SK-N-DZ (cell line): ENCODE measurements at places on chromosomes 3 and 15.

DNA sequence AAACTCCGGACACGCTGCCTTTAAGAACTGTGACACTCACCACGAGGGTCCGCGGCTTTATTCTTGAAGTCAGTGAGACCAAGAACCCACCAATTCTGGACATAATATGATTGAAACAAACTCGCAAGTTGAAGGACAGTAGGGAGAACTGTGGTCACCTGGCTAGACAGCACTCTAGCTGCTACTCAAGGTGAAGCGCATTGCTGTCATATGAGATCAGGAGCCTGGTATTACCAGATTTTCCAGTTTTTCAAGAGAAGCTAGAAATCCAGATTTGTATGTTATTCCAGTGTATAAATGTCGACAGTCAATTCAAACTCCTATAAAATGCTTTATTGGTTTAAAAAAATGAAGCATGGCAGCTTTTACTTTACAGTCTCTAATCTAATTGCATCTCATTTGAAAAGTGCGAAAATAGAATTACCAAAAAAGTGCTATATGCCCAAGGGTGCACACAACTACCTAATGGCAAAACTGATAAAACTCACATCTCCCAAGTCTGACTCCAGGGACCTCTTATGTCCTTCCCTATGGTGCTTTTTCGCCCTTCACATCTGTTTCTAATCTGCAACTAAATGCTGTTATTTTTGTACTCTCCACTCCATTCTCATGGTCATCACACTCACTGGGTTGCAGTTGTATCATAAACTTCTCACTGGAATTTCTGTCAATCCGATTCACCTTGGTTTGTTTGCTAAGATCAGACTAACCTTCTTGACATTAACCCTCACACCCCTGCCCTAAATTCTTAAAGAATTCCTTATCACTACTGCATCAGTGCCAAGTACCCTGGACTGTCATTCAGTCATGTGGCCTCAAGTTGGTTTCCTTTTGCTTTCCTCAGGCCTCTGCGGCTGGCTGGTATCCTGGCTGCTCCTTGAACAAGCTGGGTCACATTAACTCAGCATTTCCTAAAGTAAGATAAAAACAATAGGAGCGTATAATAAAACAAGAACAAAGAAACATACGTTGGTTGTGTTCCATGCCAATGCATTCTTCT, 31.5 kb upstream of the ARHGEF26 start:
- DNase-seq, result peak; percentile 37

GRCh38 chr3:157336252-157337009, 100.2 kb upstream of the PTX3 start:
- no peak for DNase-seq

GRCh38 chr3:13782501-13782900, 97.4 kb downstream of the WNT7A start:
- no peak for DNase-seq

DNA sequence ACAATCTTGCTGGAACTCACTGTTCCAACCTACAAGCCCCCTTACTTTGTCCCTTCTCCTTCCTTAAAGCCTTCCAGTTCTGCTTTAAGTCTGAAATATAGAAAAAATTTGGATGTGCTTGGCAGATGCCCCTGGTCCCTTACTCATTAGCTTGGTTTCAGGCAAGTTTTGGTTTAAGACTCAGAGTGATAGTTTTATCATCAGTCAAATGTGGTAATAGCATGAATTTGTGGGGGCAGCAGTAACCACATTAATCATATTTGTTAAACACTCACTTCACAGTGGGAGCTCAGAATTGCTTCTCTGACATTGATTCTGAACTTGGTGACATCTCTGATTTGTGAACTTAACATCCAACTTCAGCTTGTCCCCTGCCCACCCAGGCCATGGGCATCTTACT, 58.3 kb upstream of the ALDH1A3 start:
- DNase-seq, result no peak

GRCh38 chr15:55394694-55395093, 13.5 kb downstream of the CCPG1 start:
- no peak for DNase-seq

DNA sequence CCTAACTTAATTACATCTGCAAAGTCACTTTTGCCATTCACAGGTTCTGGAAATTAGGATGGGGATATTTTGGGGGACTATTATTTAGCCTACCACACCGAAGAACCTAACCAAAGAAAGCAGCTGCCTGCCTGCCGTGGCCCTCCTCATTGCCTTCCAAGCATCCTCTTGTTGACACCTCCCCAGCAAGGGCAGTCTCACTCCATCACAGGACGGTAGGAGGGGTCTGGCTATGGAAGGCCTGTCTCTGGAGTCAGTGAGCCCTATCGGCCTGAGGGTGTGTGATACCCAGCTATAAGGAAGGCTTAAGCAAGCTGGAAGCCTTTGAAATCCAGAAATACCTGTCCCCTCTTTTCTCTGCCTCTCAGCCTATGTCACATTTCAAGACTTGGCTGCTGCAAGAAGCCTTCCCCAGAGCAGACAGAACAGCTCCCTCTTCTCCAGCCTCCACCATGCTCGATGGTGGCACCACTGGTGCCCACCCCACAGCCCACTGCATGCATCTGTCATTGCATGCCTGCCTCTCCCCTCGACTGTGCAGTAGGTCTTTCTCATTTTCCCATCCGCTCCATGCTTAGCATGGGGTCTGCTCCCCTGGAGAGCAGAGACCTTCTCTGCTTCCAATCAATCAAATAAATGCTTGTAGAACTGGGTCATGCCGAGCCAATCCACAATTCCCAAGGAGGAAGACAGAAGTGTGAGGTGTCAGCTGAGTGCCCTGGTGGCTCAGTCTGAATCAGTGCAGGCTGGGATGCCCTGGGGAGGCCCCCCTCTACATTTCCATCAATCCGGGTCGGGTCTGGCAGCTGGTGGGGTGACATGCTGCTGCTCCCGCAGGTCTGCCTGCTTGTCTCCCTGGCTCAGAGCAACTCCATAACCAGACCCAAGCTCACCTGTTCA, 23.9 kb upstream of the LOXL1 start:
- DNase-seq, result no peak

DNA sequence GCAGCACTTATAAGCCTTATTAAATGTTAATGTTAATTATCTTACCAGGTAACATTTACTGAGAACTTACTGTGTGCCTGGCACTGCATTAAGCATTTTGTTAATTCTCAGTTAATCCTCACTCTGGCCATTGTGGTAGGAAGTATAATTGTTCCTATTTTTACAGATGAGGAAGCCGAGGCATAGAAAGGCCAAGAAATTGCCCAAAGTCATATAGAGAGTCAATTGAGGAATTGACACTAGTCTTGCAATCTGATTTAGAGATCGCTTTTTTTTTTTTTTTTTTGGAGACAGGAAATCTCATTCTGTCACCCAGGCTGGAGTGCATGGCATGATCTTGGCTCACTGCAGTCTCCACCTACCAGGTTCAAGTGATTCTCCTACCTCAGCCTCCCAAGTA, 132.6 kb upstream of the PROK2 start:
- no peak for DNase-seq

DNA sequence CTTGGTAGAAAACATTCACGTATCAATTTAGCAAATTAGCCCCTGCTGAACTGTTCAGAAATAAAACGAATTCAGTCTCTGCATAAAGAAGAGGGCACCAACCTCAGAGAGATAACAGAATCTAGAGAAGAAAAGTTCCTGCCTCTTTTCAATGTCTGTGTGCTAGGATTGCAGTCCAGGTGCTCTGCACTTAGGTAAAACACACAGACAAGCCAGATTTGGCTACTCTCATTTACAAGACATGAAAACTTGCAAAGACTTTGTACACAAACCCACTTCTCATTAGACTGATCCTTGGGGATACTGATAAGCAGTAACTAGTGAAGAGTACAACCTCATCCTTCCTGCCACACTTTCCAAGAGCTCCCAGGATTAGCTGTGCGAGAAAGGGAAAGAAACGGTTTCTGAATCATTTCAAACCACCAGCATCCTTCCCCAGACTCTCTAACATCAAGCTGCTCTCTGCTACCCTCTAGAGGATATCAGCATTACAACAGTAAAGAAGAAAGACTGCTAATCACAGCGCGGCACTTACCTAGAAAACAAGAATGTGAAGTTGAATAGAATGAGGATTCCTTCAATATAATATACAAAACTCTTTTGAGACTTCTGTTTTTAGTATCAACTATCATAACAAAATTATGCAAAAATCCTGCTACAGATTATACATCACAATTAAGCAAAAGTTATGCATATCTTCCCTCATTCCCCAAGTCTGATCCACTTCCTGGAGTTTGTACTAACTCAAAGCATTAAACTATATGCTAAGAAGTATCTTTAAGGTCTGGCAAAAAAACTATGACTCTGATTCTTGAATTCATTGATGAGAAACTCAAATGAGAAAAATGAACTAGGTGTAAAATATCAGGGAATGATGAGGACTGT, 306.4 kb downstream of the MAGI1 start:
- peak; percentile 77 for DNase-seq

DNA sequence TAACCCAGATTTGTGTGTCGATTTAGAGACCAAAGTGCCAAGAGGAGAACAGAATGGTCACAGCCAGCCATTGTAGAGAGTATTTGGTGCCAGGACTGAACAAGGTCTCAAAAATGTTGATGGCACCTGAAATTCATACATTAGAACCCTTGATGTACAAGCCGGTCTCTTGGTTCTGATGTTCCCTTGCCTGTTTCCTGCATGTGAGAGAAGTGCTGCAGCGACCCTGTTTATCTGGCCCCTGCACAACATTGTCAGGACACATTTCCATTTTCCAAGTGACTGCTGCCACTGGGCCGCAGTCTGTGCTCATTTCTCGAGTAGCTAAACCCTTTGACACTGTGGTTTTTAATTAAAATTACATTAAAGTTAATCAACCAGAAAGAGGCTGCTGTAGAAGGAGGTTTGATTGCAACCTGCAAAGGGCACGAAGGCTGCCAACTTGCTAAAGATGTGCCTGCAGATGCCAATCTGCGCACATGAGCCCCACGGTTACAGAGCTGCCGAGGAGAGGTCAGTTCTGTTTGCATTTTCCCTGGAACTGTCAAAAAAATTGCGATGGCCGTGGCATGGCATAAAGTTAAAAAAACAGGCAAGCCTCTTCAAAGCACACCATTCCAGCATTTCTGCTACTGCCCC, 136.4 kb upstream of the CMC1 start:
- no peak for DNase-seq

DNA sequence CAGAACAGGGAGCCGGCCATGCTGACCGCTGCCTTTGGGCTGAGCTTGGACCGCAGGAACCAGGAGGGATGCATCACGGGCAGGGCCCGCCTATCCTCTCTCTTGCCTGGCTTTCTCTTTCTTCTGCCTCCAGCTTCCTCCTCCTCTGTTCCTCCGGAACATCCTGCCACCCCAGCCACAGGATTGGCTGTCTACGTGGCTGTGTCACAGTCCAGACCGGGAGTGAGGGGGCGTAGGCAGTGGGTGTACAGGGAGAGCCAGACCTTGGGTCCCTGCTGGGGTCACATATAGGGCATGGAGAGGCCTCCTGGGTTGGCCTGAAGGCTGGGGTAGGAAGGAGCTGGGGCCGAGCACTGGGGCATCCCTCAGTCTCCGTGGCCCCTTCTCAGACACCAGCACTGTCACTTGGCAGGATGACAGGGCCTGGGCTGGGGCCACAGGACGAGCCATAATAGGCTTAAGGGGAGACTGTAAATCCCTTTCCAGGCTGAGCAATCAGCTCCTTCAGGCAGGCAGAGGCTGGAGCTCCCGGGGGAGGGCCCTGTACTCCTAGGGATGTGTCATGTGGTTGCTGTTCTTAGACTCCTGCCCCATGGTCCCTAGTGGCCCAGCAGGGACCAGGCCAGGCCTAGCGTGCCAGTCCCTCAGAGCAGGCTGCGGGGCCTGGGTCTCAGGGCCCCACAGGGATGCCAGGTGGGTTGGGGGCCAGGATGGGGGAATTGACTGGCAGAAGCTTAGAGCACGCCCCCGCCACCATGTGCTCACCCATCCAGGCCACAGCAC, 25.4 kb downstream of the LINGO1 start:
- DNase-seq, result peak; percentile 83

DNA sequence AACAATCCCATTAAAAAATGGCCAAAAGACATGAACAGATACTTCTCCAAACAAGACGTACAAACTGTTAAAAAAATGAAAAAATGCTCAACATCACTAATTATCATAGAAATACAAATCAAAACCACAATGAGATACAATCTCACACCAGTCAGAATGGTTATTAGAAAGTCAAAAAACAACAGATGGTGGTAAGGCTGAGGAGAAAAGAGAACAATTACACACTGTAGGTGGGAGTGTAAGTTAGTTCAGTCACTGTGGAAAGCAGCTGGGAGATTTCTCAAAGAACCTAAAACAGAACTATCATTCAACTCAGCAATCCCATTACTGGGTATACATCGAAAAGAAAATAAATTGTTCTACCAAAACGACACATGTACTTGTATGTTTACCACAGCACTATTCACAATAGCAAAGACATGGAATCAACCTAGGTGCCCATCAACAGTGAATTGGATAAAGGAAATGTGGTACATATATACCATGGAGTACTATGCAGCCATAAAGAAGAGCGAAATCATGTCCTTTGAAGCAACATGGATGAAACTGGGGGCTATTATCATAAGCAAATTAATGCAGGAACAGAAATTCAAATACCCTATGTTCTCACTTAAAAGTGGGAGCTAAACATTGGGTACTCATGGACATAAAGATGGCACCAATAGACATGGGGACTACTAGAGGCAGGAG, 51.5 kb downstream of the MYO1E start:
- DNase-seq, result no peak

- DNase-seq, result no peak
Observed at GRCh38 chr15:35921046-35921445, 375.1 kb upstream of the DPH6 start.

DNA sequence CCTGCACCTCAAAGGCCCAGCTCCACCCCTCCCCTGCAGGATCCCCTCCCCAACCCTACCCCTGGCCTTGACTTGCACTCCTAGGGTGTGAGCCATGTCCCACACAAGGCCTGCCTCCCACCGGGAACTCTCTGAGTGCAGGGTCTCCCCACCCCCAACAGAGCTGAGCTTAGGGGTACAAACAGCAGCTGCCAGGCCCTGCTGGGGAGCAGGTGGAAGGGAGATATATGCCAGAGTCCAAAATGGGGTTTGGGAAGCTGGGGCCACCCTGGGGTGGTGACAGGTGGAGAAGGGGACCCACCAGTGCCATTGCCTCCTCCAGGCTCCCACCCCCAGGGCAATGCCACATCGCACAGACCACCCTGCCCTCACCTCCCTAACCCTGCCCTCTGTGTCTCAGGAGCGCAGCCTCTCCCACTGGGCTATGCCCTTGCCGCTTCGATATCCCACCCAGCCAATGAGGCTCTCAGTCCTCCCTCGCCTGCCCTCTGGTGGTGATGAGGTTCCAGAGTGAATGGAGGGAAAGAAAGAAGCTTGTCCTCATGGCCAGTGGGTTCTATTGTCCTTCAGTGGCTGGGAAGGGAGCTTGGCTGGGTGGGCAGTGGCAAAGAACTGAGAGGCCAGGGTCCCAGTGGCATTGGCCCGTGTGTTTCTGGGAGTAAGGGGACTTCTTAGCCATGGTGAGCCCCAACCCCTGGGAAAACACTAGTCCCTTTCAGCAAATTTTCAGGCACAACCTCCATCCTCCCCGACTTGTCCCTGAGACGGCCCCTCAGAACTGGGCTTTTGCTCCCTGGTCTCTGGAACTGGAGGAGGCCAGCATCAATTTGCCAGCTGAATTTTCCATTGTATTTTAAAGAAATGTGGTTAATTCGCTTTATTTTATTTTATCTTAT, 46.8 kb downstream of the CYP11A1 start:
- DNase-seq, result peak; percentile 93
